Stimulated activated CD8-positive, alpha-beta memory T cell treated with anti-CD3 and anti-CD28 coated beads, Interleukin-7, amount 100 ng/mL, for 1 hour (primary cell): ENCODE measurements at places on chromosomes 3 and 15.

GRCh38 chr15:92714477-92715401, 59.2 kb upstream of the FAM174B start:
- DNase-seq, result peak; percentile 54

GRCh38 chr15:60074181-60074885, 70.2 kb downstream of the FOXB1 start:
- no peak for DNase-seq

GRCh38 chr3:58628823-58629562, 37.6 kb downstream of the FAM3D start:
- DNase-seq, result no peak

DNA sequence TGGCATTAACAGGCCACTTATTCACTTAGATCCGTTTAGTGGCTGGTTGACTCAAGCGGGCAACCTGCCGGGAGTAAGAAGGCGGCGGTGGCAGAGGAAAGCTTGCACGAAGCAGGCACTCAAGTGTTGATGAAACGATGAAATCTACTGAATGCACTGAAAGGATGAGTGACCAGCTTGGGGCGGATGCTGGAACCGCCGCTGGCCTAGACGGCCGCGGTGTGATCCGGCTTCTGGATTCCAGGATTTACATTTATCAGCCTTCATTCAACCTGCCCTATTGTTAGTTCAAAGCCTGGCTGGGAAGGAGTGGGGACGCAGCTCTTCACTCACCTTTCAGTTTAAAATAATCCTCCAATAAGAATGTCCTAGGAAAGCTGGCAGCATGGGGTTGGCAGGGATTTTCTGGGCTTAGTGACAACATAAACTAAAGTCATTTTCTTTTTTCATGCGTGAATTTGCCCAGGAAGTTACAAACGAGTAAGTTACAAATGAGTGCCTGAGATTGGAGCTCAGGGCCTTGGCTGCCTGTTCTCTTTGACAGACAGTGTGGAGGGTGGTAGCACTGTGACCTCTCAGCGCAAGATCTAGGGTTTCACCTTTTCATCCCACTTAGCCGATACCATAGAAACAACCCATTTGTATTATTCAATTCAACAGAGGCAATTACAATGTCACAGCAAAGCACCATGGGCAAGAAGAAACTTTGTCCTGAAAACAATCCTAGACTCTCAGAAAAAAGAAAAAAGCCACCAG, 1.1 kb upstream of the PLCH1 start:
- no peak for DNase-seq

- DNase-seq, result no peak
Observed at GRCh38 chr3:102530415-102531181, 95.8 kb downstream of the ZPLD1 start.

GRCh38 chr3:59803268-59803667, 753.4 kb upstream of the CFAP20DC start:
- DNase-seq, result no peak

- no peak for DNase-seq
Observed at GRCh38 chr15:57436166-57436565, 59.9 kb downstream of the CGNL1 start.
